ENCODE measurements at places on chromosomes 4 and X.

DNA sequence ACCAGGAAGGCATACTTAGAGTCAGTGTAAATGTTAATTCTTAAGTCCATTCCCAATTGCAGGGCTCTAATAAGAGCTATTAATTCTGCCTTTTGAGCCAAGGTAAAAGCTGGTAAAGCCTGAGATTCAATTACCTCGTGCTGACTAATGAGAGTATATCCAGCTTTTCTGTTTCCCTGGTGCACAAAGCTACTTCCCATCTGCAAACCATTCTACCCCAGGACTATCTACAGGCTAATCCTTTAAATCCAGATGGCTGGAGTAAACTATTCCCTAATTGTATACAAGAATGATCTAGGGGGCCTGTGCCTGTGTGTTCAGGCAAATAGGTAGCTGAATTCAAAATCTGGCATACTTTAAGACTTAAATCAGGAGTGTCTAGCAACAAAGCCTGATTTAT is 365.0 kb downstream of the GPM6A start:
- DNase-seq = no peak

GRCh38 chr4:153345012-153345981 is 809 bp downstream of the MND1 start:
- peak; percentile 59 for DNase-seq

DNA sequence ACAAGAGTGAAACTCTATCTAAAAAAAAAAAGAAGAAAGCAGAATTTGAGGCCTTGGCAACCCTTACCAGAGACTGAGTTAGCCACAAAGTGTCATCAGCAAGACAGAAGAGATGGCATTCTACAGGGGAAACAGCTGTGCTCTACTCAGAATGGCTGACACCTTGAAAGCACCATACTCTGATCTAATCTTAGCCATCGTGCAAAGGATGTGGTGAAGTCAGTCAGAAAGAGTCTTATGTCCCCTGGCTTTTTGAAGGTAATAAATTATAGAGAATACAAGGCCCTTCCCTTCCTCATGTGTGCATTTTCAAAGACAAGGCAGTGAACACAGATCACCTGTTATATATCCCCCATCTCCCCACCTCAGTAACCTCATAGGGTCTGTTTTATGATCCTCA is 13.2 kb downstream of the CLNK start:
- no peak for DNase-seq

GRCh38 chr4:16443504-16444088 is 217.3 kb upstream of the TAPT1 start:
- DNase-seq = peak; percentile 30

DNA sequence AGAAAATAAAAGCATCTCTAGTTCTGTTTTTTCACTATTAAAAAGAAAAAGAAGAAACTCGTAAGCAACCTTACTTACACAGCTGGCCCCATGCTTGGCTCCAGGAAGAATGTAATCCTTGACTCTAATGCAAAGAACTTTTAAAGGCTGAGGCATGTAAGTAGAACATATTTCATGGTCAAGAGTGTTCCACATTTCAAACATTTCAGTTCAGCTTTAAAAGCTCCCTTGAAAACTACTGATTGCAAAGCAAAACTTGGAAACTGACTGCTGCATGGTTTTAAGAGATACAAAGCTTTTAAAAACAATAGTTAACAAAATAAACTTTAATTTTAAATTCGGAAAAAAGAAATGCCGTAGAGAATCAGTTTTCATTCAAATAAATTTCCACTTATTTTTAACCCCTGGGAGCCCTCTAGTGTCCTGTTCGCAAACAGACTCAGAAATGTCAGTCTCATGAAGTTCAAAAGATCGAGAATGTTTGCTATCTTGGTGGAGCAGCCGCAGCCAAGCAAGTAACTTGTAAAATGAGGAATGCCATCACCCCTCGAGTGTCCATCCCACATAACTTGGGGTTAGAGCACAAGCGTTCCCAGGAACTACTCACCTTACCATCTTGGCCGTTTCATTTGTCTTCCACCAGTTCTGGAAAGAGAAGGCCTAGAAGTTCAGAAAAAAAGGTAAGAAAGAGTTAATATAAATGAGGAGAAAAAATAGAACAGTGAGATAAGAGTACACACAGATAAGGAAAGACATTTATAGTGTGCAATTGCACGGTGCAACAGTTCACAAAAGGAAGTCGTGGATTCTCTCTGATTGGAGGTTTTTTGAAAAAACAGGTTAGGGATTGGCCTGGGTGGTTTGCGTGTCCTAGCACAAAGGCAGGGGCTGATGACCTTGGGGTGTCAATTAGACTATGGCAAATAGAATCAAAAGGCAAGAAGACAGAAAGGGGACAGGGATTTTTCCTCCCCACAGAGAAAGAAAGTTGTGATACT is at the start of gene GASK1B:
TSS of gene GASK1B (minus strand) at position 765 of the 998 bp plus-strand sequence. CDS start 1,650 bp downstream, outside the sequence.
- DNase-seq = peak; percentile 65

GRCh38 chr4:157204634-157205244 is 15.8 kb upstream of the GRIA2 start:
- DNase-seq = peak; percentile 6

DNA sequence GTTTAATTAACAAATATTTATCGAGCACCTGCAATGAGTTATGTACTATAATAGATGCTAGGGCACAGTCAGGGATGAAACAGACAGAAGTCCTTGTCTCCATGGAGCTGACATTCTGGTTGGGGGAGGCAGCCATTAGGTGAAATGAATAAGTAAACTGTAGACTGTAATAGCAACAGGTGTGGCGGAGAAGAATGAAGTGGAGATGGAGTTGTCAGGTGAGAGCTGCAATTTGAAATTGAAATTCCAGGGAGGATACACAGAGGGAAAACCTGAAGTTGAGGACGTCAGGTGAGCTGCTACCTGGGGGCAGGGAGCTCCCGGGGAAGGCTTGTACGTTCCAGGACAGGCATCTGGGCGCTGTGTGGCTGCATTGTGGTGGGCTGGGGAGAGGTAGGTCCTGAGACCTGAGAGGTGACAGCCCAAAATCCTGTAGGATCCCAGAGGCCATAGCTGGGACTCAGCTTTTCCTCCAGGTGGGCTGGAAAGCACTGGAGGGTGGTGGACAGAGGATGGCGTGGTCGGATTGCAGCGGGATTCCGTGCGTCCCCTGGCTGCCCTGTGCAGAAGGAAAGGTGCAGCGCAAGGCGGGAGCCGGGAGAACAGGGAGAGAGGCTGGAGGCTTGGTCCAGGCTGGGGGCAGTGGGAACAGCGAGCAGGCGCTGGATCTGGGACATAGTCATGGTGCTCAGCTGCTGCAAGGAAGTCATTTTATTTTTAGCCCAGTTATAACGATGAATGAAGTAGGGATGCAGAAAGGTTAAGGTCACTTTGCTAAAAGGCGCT is 24.8 kb downstream of the CYTL1 start:
- no peak for DNase-seq

- no peak for DNase-seq
Measured at GRCh38 chr4:2753436-2753835, 2.7 kb downstream of the TNIP2 start.
